ENCODE measurements at places on chromosomes 11 and 22.
A peak's percentile ranks its signal among the peaks of the same experiment; 100 is the strongest.

DNA sequence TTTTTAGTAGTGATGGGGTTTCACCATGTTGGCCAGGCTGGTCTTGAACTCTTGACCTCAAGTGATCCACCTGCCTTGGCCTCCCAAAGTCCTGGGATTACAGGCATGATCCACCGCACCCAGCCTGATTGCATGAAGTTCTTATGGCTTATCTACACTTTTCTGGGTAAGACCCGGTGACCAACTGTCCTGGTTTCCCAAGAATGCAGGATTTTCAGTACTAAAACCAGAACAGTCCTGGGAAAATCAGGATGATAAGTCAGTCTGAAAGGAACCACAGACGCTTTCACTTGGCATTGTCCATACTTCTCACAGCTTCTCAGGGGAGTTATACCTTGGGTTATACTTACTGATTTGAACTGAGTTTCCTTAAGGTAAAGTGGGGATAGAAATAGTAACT lies 1.4 kb upstream of the BPIFC start:
- H3K4me1 ChIP-seq = no peaks in the 10 kb centered on the region
- no peak overlapping the region for H3K27ac ChIP-seq
- H3K4me3 ChIP-seq = no peak overlapping the region
- H3K27me3 ChIP-seq = peaks cover 100% of the 10 kb centered on the region
- no peaks in the 10 kb centered on the region for H3K36me3 ChIP-seq
- DNase-seq = no peak

DNA sequence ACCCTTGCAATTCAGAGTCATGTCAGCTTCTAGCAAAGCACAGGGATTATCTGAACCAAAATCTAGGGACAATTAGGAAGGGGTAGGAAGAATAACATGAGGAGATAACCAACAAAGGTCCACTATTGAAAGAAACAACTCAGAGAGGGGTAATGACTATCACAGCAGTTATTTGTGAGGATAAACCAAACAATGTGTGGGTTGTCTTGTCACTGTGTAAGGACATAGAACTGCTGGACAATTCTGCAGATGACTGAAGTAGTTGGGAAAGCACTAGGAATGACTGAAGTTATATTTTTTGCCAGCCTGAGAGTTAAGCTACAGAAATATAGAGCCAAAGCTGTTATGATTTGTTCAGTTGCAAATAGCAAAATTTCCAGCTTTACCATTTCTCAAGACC lies 858.4 kb upstream of the CCDC90B start:
- no peaks in the 10 kb centered on the region for H3K36me3 ChIP-seq
- peaks cover 6% of the 10 kb centered on the region for H3K4me1 ChIP-seq
- no peak for DNase-seq

GRCh38 chr11:115153135-115153534 lies 351.1 kb downstream of the CADM1 start:
- H3K4me1 ChIP-seq = no peaks in the 10 kb centered on the region
- no peaks in the 10 kb centered on the region for H3K27me3 ChIP-seq
- H3K4me3 ChIP-seq = no peak overlapping the region
- no peak overlapping the region for H3K27ac ChIP-seq
- H3K36me3 ChIP-seq = no peaks in the 10 kb centered on the region

- H3K36me3 ChIP-seq = no peaks in the 10 kb centered on the region
- H3K27ac ChIP-seq = no peak overlapping the region
- H3K27me3 ChIP-seq = no peaks in the 10 kb centered on the region
- DNase-seq = no peak
- no peak overlapping the region for H3K4me3 ChIP-seq
- peaks cover 9% of the 10 kb centered on the region for H3K4me1 ChIP-seq
Observed at GRCh38 chr11:95318498-95318897, 87.5 kb upstream of the SESN3 start.

- DNase-seq = no peak
- H3K27ac ChIP-seq = no peak overlapping the region
- H3K4me3 ChIP-seq = no peak overlapping the region
- no peaks in the 10 kb centered on the region for H3K27me3 ChIP-seq
- H3K36me3 ChIP-seq = peaks cover 11% of the 10 kb centered on the region
Observed at GRCh38 chr11:111624608-111625007, 22.4 kb downstream of the SIK2 start.

DNA sequence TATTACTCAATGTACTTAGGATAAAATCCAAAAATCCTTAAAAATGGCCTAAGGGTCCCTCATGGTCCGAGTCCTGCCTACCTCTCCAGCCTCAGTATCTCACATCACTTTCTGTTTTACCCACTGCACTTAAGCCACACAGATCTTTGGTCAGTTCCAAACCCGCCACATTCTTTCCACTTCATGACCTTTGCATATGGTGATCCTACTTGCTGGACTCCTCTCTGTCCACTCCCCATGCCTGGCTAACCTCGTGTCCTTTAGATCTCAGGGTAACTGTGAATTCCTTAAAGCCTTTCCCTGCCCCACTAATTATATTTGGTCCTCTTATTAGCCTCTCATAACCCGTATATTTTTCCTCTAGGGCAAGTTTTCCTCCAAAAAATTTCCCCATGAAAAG lies 1.2 kb downstream of the NUP160 start:
- peak overlapping the region; percentile 95 for H3K4me3 ChIP-seq
- peak; percentile 16 for DNase-seq
- peaks cover 16% of the 10 kb centered on the region for H3K36me3 ChIP-seq
- peaks cover 16% of the 10 kb centered on the region for H3K4me1 ChIP-seq
- no peak overlapping the region for H3K27ac ChIP-seq

GRCh38 chr11:35387111-35387982 lies 32.0 kb downstream of the SLC1A2 start:
- H3K4me3 ChIP-seq = no peak overlapping the region
- no peaks in the 10 kb centered on the region for H3K36me3 ChIP-seq
- no peaks in the 10 kb centered on the region for H3K4me1 ChIP-seq
- H3K27me3 ChIP-seq = no peaks in the 10 kb centered on the region
- H3K27ac ChIP-seq = no peak overlapping the region

DNA sequence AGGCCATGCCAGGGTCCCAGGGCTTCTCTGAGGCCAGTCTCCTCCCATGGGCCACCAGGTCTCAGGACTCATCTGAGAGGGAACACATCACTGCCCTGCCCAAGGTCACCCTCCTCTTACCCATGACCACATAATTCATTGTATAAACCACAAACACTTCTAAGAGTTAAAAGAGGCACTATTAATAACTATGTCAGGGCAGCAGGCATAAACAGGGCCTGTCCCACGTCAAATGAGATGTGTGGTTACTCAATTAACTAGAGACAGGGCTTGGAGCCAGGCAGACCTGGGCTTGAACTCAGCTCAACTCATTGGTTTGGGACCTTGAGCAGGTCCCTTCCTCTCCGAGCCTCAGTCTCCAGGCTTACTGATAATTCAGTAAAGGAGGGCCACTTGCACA lies 33.1 kb downstream of the ARAP1 start:
- H3K4me3 ChIP-seq = no peak overlapping the region
- H3K27ac ChIP-seq = no peak overlapping the region
- no peaks in the 10 kb centered on the region for H3K4me1 ChIP-seq
- no peaks in the 10 kb centered on the region for H3K36me3 ChIP-seq
- no peaks in the 10 kb centered on the region for H3K27me3 ChIP-seq

DNA sequence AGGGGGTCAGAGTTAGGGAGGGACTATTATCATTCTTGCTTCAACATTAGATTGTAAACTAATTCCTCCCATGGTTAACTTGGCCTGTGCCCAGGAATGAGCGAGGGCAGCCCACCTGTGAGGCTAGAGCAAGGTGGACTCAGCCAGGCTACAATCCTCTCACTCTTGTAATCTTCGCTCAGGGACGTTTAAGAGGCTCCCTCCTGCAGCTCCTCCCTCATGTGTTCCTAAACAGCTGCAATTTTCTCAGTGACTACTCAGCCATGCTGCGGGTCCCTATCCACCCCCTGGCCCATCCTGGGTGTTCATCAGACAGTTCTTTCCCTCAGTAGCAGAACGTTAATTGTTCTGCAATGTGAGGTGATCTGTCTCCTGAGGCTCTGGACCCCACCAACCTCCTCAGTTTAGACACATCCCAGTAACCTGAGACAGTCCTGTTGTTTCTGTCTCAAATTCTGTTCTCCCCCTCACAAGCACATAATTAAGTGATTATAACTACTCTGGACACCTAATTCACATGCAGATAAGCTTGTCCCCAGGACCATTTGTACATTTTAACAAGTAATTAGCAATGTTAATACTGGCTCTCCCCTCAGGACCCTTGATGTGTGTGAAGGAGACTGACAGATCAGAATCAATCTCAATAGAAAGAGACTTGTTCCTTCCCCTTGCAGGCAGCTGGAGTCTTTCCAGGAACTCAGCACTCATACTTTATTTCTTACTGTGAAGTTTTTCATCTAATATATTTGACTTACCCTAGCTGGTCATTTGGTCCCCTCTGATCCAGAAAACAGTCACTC lies 337.2 kb upstream of the B3GAT1 start:
- DNase-seq = no peak
- H3K27me3 ChIP-seq = no peaks in the 10 kb centered on the region
- H3K36me3 ChIP-seq = no peaks in the 10 kb centered on the region
- no peak overlapping the region for H3K27ac ChIP-seq
- no peak overlapping the region for H3K4me3 ChIP-seq
- no peaks in the 10 kb centered on the region for H3K4me1 ChIP-seq

GRCh38 chr11:114440971-114441763 lies 1.9 kb downstream of the REXO2 start:
- no peaks in the 10 kb centered on the region for H3K36me3 ChIP-seq
- DNase-seq = no peak
- H3K4me3 ChIP-seq = peak overlapping the region; percentile 98
- peaks cover 18% of the 10 kb centered on the region for H3K4me1 ChIP-seq
- no peak overlapping the region for H3K27ac ChIP-seq

Data from neural progenitor cell (in vitro differentiated cells).